GOT3 (cell line): ENCODE measurements at places on chromosomes 3 and 15.

DNA sequence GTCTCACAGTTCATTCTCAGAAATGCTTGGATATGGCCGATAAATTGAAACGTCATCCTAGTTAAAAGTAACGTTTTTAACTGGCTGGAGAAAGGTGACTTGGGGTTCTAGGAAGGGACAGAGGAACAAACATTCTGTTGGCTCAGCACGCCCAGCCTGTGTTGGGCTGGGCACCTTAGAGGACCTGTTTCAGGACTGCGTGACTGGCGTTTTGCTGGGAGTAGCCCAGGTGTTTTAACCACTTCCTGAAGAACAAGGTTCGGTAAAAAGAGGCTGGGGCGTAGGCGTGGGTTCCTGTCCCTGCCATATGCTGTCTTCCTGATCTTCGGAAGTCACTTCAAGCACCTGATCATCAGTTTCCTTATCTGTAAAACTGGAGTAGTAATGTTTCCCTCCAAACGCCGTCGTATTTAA is 1.1 kb upstream of the TLNRD1 start:
- no peak for DNase-seq

DNA sequence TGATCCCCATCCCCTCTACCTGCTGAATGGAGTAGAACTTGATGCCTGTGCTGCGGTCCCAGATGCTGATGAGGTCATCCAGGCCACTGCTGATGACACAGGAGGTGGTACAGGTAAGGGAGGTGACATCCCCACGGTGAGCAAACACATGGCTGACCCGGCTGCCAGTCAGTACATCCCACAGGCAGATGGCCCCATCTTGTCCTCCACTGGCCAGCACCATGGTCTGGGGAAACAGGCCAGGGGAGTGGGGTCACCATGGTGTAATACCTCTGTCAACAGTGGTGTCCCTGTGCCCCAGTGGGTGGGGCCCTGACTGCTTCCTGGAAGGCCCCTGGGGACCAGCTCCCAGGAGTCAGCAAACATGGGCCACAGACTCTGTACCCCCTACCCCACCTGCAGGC is 33.3 kb downstream of the PTPN23 start:
- DNase-seq = no peak

DNA sequence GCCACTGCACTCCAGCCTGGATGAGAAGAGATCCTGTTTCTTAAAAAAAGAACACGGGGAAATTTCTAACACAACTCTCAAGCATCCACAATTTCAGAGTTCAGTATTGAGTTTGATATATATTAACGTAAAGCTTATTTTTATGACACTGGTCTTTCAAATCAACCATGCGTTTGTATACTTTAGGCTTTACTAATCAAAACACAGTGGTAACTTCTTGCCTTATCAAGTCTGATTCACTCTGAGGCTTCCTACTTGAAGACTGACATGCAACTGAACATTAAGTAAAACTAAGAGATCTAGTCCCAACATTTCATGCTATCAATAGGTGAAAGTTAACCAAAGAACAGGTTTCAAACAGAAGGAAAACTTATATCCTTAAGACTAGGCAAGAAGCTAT is 46.7 kb downstream of the PRTG start:
- DNase-seq = no peak

GRCh38 chr3:72437661-72438406 is 410.4 kb downstream of the SHQ1 start:
- DNase-seq = no peak

DNA sequence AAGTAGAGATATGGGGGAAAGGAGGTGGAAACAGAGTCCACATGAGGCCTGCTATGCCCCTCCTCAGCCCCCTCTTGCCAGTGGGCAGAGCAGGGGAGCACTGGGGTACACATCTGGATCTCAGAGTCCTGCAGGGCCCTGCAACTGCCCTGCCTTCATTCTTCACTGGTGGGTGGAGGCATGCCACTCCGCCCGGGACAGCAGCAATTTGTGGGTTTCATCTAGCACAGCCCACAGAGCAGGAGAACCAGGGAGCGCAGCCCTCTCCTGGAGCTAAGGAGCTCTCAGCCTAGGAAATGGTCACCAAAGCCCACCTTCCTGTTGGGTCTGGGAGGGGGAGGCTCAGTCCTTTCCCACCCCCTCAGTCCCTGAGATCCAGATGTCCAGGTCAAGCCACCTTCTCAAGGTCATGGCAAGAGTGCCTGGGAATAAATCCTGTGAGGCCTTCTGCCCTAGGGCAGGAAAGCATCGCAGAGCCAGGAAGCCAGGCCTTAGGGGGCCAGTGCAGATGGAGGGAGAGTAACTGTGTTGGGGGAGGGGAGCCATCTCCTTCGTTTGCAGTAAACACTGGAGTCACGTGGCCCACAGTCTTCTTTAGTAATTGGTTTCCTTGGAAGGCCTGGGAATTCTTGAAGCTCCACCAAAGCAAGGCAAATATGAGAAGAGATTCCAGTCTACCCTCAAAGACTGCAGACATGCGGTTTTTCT is 31.0 kb downstream of the ANP32A start:
- no peak for DNase-seq

DNA sequence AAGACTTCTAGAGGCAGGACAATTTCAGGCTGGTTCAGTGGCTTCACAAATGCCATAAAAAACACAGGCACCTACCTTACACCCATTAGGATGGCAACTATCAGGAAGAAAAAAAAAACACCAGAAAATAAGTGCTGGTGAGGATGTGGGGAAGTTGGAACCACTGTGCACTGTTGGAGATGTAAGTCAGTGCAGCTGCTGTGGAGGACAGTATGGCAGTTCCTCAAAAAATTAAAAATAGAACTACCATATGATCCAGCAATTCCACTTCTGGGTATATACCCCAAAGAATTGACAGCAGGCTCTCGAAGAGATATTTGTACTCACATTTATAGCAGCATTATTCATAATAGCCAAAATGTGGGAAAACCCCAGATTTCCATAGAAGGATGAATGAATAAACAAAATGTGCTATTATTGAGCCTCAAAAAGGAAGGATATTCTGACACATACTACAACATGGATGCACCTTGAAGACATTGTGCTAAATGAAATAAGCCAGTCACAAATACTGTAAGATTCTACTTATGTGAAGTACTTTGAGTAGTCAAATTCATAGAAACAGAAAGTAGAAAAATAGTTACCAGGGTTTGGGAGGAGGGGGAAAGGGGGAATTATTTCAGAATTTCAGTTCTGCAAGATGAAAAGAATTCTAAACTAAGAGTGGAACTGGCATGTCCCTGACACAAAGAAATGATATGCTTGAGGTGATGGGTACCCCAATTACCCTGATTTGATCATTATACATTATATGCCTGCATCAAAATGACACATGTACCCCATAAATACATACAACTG is 40.9 kb downstream of the NR1D2 start:
- no peak for DNase-seq

- DNase-seq = no peak
Measured at GRCh38 chr15:55247311-55247710, 42.3 kb downstream of the RAB27A start.

DNA sequence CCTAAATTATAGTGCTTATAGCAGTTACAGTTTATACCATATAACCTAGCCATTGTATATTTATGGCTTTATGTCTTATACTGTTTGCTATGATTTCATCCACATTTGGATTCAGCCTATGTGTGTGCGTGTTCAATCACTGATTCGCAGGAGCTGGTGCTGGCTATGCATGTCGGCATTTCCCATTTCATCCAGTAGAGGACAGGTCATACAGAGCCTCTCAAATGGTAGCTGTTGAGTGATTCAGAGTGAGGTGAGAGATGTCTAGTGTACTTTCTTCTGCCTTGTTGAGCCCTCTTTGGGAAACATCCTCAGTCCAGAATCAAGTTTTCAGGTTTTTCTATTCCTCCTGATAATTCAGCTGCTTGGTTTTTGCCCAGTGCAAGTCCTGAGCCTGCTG is 76.1 kb downstream of the FRMD4B start:
- no peak for DNase-seq

DNA sequence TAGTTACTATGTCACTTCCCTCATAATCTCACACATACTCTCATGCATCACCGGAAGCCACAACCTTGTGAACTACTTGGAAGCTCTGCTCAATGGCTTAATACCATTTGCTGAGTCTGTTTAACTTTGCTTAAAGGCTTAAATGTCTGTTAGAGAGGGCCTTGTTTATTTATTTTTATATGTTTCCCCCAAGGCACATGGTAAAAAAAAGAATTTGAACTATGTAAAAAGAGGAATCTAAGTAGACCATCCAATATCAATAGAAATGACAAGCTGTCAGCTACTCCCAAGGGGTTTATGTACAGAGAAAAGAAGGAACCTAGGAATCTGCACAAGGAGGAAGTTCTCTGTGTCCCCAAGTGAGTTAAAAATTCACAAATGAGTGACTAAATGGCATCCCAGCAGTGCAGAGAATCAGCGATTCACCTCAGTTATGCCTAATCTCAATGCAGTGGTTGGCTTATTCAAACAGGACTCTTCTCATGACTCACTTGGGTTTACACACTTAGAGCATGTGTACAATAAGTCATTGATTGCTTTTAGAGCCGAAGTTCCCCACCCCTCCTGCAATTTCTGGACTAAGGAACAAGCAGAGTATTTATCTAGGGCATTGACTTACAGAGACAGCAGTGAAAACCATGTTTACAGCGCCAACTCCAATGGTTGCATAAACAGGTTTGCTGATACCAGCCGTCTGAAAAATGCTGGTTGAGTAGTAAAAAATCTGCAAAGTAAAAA is 24.4 kb downstream of the SLC2A2 start:
- DNase-seq = no peak

DNA sequence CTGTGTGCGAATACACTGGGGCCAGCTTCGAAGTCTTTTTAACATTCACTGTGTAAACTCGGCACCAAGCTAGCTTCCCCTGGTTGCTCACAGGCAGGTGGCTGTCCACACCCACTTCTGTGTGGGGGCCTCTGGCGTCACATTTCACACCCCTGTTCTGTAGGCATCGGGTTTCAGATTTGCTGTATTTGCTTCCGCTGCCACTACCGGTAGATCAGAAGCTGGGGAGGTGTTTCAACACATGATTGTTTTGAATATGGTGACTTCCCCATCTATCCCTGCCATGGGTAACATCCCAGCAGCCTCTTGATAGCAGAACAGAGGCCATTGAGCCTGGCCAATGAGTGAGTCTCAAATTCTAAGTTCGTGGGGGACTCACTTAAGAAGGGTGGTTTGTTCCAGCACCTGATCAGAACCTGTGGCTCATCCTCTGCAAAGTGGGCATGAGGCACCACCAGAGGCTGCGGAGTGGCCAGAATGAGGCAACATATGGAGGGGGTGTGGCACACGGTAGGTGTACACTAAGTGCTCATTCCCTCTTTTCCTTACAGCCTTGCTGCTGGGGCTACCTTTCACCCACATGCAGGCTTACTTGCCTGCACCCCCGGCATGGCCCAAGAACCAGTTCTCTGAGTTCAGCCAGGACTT is 61.5 kb downstream of the IQSEC1 start:
- no peak for DNase-seq

DNA sequence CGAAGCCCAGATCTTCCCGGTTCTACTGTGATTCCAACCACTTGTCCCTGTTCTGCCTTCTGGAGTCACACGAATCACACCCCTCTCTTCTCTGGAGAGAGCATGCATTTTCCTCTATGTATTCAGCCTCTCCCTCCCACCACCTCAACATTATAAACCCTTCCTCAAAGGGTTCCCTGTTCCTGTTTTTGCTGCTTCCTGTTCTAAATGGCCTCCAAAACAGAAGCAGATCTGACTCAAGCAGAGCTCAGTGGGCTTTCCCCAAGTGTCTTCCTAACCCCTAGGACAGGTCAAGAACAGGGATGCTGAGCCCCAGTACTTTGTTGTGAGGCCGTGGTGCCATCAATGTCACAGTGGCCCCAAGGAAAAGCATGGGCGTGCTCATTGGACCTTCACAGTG is 75.7 kb upstream of the ARNT2 start:
- DNase-seq = no peak

- no peak for DNase-seq
Measured at GRCh38 chr3:117743993-117744392, 1034.4 kb downstream of the TUSC7 start.
